ENCODE measurements at places on chromosomes 12 and 14. TPM values are rescaled to one million over a fixed set of nuclear protein-coding genes. Genes with fewer than 3 reads are reported as not detected.

Gene SLC25A47
- total RNA-seq: not detected

Gene GPD1
- total RNA-seq: 0.44 TPM

Gene IL26
- total RNA-seq: 0.50 TPM

Gene CBX5
- total RNA-seq: 94.5 TPM
